ENCODE measurements at places on chromosomes 6 and 20.

GRCh38 chr6:116530436-116530835 is 15.0 kb downstream of the TRAPPC3L start:
- H3K4me1 ChIP-seq: no peaks in the 10 kb centered on the region
- H3K27ac ChIP-seq: no peak overlapping the region
- no peak overlapping the region for H3K4me3 ChIP-seq
- peaks cover 6% of the 10 kb centered on the region for H3K27me3 ChIP-seq
- no peaks in the 10 kb centered on the region for H3K36me3 ChIP-seq

DNA sequence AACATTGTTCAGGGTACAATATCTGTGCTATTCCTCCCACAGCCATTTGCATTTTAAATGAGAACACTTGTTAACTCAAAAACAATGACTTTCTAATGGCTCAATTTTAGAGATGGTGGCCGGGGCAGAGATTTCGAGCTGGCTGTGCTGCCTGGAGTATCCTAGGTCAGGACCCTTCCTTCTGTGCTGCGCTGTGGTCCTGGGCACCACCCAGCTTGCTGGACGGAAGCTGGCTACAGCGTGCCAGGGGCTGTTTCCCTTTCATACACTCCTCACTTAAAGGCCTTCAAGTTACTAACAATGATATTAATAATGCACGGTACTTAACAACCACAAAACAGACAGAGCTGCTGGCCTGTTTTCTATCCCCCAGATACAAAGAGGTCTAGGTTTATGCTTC is 194.4 kb upstream of the CST7 start:
- DNase-seq: no peak
- no peaks in the 10 kb centered on the region for H3K36me3 ChIP-seq
- H3K27me3 ChIP-seq: no peaks in the 10 kb centered on the region
- H3K4me1 ChIP-seq: no peaks in the 10 kb centered on the region
- H3K4me3 ChIP-seq: no peak overlapping the region
- no peak overlapping the region for H3K27ac ChIP-seq

DNA sequence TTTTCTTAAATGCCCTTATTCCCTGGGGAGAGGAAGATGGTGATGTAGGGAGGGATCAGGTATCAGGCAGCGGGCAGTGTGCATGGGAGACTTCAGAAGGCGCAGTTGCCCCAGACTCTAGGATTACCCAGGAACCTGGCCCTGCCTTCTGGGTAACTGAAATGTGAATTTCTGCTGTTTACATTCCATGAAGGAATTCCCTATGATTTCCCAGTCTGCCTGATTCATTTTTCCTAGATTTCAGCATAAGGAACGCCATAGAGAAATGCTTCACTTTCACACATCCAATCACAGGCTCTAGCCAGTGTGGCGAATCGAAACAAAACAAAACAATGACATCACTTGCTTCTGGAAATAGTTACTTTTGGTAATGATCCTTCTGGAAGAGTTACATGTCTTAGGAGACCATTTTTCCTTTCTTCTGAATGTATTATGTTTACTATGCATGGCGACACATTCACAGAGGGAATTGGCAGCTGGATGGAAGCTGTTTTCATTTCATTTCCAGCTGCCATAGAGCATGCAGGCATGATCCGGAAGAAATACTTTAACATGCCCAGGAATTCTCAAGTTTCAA is 33.3 kb downstream of the LRP11 start:
- H3K36me3 ChIP-seq: no peaks in the 10 kb centered on the region
- H3K27ac ChIP-seq: no peak overlapping the region
- H3K4me3 ChIP-seq: no peak overlapping the region
- H3K27me3 ChIP-seq: no peaks in the 10 kb centered on the region
- no peak for DNase-seq

DNA sequence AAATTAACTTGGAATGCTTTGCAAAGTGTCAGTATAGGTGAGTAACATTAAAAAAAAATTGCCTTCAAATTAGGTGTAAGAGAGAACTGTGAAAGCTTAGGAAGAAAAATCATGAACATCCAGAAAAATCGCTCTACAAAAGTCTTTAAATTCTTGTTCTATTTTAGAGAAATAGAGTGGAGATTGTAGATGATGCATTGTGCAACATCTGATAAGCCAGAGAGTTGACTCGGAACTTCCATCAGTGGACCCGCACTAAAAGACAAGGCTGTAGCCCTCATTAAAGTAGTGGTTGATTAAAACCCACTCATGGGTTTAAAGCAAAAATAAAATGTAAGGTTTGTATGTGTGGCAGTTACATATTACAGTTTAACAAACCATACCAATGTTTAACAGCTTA is 35.8 kb downstream of the MAP3K4 start:
- no peaks in the 10 kb centered on the region for H3K36me3 ChIP-seq
- H3K4me3 ChIP-seq: no peak overlapping the region
- peaks cover 2% of the 10 kb centered on the region for H3K4me1 ChIP-seq
- no peak for DNase-seq

GRCh38 chr6:22380236-22380635 is 83.4 kb upstream of the PRL start:
- no peaks in the 10 kb centered on the region for H3K36me3 ChIP-seq
- no peak for DNase-seq
- no peaks in the 10 kb centered on the region for H3K27me3 ChIP-seq
- no peaks in the 10 kb centered on the region for H3K4me1 ChIP-seq

DNA sequence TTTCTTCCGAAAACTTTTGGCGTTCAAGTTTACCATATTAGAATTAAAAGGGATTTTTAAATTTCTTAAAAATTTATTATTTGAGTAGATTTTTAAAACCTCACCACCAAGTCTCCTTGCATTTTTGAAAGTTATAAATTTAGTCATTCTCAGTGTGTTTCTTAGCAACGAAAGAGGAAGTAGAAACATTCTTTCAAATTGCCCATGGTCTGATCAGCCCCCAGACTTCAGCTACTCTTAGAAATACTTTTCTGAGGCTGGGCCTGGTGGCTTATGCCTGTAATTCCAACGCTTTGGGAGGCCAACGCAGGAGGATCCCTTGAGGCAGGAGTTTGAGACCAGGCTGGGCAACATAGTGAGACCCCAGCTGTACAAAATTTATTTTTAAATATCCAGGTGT is 15.1 kb upstream of the RTF2 start:
- peaks cover 6% of the 10 kb centered on the region for H3K4me1 ChIP-seq
- H3K4me3 ChIP-seq: no peak overlapping the region
- no peak for DNase-seq

DNA sequence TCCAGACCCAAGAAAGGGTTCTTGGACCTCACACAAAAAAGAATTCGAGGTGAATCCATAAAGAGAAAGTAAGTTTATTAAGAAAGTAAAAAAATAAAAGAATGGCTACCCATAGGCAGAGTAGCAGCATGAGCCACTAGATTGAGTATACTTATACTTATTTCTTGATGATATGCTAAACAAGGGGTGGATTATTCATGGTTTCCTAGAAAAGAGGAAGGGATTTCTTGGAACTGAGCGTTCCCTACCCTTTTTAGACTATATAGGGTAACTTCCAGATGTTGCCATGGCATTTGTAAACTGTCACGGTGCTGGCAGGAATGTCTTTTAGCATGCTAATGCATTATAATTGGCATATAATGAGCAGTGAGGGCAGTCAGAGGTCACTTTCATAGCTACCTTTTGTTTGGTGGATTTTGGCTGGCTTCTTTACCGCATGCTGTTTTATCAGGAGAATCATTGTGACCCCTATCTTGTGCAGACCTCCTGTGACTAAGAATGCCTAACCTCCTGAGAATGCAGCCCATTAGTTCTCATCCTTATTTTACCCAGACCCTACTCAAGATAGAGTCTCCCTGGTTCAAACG is 44.3 kb downstream of the TENT5A start:
- no peaks in the 10 kb centered on the region for H3K27me3 ChIP-seq
- no peak overlapping the region for H3K27ac ChIP-seq
- no peak for DNase-seq
- H3K36me3 ChIP-seq: no peaks in the 10 kb centered on the region
- H3K4me1 ChIP-seq: no peaks in the 10 kb centered on the region
- H3K4me3 ChIP-seq: no peak overlapping the region

DNA sequence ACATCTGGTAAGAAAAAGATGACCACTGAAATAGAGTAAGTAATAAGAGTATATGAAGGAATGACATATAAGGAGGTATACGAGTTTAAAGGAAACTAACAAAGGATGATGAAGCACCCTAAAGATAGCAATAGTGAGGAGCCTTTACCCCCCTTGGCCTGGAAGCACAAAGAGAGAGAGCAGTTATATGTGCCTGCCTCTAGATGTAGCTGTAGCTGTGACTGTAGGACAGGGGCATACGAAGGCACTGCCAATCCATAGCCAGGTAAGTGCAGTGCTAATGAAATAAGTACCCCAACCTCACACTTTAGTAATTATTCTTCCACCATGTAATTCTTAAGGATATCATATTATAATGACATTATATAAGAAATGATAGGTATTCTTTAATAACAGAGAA is 90.1 kb upstream of the FKBP1C start:
- no peak overlapping the region for H3K4me3 ChIP-seq
- no peaks in the 10 kb centered on the region for H3K27me3 ChIP-seq
- DNase-seq: no peak
- H3K27ac ChIP-seq: no peak overlapping the region

DNA sequence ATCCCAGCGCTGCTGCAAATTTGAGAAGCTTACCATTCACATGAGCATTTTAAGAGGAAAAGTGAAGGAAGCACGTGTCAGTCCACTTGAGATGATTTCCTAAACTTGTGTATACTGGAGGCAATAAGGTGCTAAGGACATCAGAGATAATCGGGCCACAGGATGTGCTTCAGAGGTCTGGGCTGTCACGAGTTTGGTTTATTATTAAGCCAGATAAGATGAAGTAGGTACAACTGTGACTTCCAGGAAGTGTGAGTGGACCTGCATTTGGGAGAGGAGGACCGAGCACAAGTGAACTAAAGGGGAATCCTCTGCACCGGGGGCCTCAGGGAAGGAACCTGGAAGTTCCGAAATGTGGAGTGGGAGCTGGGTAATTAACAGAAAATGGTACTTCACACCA is 1.4 kb downstream of the SAMD5 start:
- no peak for DNase-seq
- no peak overlapping the region for H3K4me3 ChIP-seq
- peaks cover 16% of the 10 kb centered on the region for H3K4me1 ChIP-seq
- H3K36me3 ChIP-seq: no peaks in the 10 kb centered on the region
- peaks cover 26% of the 10 kb centered on the region for H3K27me3 ChIP-seq

DNA sequence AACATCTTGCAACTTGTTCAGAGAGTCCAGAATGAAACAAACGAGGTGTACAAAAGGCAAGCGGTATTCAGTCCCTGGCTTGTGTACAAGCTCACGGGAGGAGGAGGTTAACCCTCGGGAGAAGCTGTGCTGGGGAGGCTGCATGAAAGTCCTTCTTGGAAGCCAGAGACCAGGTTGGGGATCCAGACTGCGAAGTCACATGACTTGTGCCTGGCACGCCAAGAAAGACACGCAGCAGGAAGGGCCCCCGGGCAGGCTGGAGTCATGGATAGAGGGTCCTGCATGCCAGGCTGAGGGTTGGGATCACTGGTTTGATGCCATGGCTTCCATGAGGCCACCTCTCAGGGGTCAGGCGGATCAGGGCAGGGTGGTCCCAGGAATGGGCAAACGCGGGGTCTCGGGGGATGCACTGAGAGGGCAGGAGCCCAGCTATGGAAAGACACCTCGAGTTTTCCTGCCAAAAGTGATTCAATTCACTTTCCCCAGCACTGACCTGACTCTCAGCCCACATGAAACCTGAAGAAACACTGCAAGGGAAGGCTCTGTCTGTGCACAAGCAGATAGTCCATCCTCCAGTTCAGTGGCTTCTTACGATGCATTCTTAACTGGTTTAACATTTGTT is 79.4 kb downstream of the DLL1 start:
- H3K27me3 ChIP-seq: no peaks in the 10 kb centered on the region
- H3K4me1 ChIP-seq: no peaks in the 10 kb centered on the region
- no peaks in the 10 kb centered on the region for H3K36me3 ChIP-seq
- no peak overlapping the region for H3K4me3 ChIP-seq

- H3K4me3 ChIP-seq: no peak overlapping the region
- H3K27me3 ChIP-seq: no peaks in the 10 kb centered on the region
- no peak for DNase-seq
Observed at GRCh38 chr6:71349395-71349794, 60.8 kb downstream of the OGFRL1 start.

GRCh38 chr6:136980070-136980469 is 58.0 kb downstream of the SLC35D3 start:
- H3K27ac ChIP-seq: no peak overlapping the region
- H3K27me3 ChIP-seq: no peaks in the 10 kb centered on the region
- no peaks in the 10 kb centered on the region for H3K36me3 ChIP-seq
- no peak for DNase-seq

- H3K4me3 ChIP-seq: no peak overlapping the region
- H3K36me3 ChIP-seq: no peaks in the 10 kb centered on the region
- peaks cover 9% of the 10 kb centered on the region for H3K4me1 ChIP-seq
- H3K27ac ChIP-seq: no peak overlapping the region
Observed at GRCh38 chr6:137166247-137167098, 7.0 kb downstream of the IL22RA2 start.

DNA sequence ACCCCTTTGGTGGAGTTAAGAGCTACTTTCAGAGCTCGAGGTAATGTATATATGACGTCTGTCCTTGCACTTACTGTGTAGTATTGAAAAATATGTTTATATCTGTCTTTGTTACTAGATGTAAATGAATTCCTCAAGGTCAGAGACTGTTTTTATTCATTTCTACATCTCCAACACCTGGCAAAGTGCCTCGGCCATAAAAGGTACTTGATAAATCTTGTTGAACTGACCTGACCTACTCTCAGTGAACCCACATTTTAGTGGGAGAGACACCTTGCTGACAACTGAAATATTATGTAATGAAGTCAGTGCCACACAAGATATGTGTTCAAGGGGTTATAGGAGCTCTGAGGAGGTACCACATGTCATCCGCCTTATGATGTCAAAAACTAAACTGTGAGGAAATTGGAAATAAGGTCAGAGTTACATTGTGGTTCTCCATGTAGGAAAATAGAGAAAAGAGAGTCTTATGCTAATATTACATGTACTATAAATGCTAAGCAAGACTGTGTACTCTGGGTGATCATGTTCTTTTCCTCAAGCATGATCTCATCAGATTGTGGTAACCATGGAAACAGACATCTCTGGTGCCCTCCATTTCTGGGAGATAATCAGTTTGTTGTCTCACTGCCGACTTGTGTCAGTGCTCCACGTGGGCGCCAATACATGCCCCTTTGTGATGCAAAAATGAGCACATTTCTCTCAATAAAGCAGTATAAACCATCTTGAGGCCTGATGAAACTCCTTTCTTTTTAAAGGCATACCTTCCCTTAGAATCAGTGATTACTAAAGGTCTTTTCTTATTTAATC is 5.7 kb upstream of the TMEM30A start:
- H3K4me3 ChIP-seq: no peak overlapping the region
- H3K27me3 ChIP-seq: no peaks in the 10 kb centered on the region
- H3K4me1 ChIP-seq: peaks cover 7% of the 10 kb centered on the region
- no peaks in the 10 kb centered on the region for H3K36me3 ChIP-seq
- DNase-seq: no peak

- H3K27ac ChIP-seq: no peak overlapping the region
- H3K36me3 ChIP-seq: no peaks in the 10 kb centered on the region
- H3K27me3 ChIP-seq: no peaks in the 10 kb centered on the region
- no peaks in the 10 kb centered on the region for H3K4me1 ChIP-seq
- DNase-seq: no peak
Observed at GRCh38 chr6:20879526-20879925, 345.3 kb downstream of the CDKAL1 start.

- H3K36me3 ChIP-seq: no peaks in the 10 kb centered on the region
- no peaks in the 10 kb centered on the region for H3K27me3 ChIP-seq
- H3K4me1 ChIP-seq: no peaks in the 10 kb centered on the region
- no peak overlapping the region for H3K27ac ChIP-seq
- no peak for DNase-seq
- no peak overlapping the region for H3K4me3 ChIP-seq
Observed at GRCh38 chr20:15506311-15506710, 1066.9 kb downstream of the KIF16B start.

Measured in effector memory CD4-positive, alpha-beta T cell (primary cell).